HFF-Myc (cell line): ENCODE measurements at places on chromosomes 7 and 10.

- no peak for DNase-seq
Measured at GRCh38 chr10:99372546-99373271, 43.6 kb downstream of the CNNM1 start.

DNA sequence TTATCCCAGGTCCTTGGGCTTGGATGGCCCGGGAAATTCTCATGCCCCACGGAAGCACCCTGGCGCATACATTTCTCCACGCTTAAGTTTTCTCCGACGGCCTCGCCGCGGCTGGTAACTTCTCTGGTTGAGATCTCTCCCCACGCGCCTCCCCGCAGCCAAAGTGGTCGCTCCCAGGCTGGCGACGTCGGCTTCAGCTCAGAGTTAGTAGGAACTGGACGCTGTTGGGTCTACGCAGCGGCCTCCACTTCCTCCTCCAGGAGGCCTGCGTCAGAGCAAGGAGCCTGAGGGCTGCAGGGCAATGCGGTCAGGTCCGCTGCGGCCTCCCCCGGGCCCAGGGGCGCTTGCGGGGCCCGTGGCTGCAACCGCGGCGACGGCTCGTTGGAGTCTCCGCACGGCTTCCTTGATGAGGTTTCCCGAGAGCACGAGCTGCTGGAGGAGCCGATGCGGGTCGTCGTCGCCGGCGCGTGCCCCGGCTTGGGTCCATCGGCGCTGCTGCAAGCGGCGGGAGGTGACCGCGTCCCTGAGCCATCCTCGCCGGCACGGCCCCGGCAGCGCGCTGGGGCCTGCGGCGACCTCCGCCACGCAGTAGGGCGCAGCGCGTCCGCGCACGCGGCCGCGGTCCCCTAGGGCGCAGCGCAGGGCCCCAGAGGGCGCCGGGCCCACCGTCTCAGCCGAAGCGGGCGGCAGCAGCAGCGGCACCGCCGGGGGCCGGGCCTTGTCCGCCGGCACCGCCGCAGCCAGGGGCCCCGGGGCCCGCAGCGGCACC is 744 bp downstream of the FRAT2 start:
- no peak for DNase-seq

DNA sequence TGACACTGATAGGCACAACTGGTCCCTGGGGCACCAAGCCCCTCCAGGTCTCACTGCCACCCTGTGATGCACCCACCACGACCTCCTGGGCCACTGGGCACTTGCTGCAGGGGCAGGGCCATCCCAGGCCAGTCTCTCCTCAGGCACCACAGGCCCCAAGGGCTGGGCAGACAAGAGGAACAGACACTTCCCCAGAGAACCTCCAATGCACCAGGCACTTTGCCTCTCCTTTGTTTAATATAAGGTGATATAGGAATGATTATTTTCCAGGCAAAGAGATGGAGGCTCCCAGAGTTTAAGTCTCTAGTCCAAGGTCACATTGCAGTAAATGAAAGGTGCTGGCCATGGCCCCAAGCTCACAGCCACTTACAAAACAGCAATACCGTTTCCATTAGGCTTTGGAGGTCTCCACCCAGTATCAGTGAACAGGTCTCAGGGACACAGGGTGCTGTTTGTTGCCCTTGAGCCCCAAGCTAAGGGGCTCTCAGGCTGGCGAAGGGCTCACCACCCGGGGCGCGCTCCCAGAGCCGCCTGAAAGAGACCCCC is 4.5 kb downstream of the DEPP1 start:
- DNase-seq, result no peak

DNA sequence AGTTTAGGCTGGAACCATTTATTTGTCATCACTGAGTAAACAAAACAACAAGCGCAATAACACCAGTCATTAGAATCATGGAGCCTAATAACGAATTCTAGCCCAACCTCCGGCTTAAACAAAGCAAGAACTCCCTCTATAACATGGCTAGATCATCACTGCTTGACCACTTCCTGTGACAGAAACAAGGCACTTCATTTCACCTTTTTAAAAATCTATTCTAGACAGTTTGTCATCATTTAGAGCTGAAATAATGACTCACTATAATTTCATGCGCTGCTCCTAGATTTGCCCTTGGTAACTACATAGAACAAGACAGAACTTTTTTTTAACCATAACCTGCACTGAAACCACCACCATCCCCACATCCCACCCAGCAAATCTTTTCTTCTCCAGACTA is 81.3 kb downstream of the OSBPL3 start:
- DNase-seq, result no peak

DNA sequence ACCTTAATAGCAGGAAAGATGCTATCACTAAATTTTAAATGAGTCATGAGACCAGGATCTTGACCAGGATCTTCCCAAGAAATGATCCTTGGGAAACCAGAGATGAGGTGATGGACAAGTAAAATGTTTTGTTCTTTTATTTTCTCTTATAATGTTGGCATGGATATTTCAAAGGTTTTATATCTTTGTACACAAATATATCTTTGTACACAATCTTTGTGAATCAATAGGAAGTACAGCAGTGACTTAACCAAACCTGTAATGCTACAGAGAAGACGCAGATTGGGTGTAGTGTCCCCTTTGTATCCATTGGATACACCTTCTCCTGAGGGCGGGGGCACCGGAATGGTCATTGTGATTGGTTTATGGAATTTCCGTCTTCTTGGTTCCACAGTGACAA is 180.1 kb upstream of the CCDC6 start:
- DNase-seq, result no peak

GRCh38 chr10:110009736-110010475 is 2.1 kb downstream of the ADD3 start:
- no peak for DNase-seq

DNA sequence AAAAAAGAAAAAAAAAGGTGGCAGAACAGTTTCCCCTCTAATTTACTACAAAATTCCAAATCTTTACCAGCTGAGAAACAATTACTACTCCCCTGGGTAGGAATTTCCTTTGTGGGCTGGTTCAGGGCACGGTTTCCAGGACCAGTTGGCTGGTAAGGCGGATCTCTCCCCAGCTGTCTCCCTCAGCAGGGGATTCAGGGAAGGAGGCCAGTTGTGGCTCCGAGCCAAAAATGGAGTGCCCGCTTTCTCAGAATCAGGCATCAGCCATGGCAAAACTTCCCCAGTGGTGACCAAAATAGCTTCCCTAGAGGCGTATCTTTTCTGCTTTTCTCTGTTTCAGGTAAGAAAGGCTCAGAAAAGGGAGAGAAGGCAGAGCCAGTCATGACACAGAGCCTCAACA is 91.2 kb downstream of the ZNF22 start:
- DNase-seq, result no peak

DNA sequence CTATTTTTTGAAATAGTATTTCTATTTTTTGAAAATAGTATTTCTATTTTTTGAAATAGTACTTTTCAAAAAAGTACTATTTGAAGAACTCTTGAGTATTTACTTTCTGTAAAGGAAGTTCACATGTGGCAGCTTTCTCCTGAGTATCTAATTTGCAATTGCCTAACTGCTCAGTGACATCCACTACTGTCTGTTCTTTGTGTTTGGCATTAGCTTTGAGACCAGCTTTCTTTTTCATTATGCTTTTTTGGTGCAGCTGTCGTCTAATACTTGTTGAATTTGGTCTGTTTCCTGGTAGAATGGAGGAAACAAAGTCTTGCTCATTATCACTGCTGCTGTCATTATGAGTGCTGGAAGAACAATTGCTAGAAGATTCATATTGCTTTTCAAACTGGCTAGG is 99.1 kb downstream of the BMPR1A start:
- no peak for DNase-seq

DNA sequence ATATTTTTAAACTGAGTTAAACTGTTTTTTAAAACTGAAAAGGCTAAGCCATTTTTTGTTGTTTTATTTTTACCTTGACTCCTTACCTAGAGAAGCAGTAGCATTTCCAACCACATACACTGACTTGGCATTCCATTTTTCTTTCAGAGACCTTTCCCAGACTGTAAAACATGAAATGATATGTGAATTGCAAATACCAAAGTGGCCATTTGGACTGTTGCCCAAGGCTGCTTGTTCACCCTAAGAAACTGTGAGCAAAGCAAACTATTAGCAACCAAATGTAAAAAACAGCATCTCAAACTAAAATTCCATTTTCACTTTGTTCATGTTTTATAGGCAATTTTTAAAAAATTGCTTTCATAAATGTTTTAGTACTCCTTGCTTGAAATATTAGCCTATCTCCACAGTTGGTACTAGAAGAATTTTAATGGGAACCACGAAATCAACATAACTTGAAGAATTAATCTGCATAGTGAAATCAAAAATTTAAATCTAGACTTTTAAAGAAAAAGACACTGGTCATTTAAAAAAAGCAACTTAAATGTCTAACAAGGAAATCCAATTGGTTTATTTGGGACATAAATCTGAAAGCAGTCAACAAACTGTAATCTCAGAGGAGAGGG is 10.8 kb downstream of the UROS start:
- peak; percentile 5 for DNase-seq
